ENCODE measurements at places on chromosomes 1 and 21.

DNA sequence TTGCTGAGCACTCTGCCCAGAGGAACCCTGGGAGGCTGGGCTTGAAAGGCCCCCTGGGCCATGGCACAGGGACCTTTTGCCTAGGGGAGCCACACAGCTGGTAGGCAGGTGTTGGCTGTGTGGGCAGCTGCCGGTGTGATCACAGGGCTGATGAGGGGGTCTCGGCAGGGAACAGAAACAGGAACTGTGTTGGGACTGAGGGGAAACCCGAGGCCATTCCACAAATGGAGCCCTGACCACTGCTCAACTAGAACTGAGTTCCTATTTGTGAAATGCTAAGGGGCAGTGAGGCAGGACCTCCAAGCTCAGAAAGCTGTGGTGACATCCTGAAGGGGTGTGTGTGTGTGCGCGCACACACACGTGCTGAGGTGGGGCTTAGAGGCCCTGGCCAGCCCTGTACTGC lies 6.4 kb upstream of the THEM5 start:
- DNase-seq: peak; percentile 47

- no peak for DNase-seq
Observed at GRCh38 chr21:42747276-42747701, 93.9 kb downstream of the PDE9A start.

DNA sequence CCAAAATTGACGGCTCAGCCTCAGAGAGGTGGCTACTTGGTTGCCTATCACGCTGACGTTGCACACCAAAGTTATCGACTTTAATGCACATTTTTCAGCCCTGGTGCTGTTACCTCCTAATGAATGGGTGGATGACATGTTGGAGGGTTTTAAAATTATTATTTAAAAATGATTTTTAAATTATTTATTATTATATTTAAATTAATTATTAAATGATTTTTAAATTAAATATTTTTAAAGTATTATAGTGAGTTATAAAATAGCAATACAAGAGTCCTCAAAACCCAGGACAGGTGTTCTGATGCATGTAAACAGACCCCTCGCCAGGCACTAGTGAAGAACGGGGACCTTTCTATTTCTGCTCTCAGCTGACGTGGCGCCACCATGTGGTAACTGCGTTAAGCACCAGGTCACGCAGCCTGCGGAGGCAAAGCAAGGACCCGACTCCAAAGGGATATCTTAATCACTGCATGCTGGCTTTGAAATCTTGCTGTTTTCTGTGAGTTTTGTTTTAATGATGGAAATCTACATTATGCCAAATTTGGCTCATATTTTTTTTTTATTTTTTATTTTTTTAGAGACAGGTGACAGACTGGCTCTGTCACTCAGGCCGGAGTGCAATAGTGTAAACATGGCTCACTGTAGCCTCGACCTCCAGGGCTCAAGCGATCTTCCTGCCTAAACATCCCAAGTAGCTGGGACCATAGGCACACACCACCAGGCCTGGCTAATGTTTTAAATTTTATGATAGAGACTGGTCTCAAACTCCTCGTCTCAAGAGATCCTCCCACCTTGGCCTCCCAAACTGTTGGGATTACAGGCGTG lies 22.6 kb downstream of the CASP9 start:
- DNase-seq: peak; percentile 62

- no peak for DNase-seq
Observed at GRCh38 chr1:60857851-60858250, 224.5 kb upstream of the NFIA start.

DNA sequence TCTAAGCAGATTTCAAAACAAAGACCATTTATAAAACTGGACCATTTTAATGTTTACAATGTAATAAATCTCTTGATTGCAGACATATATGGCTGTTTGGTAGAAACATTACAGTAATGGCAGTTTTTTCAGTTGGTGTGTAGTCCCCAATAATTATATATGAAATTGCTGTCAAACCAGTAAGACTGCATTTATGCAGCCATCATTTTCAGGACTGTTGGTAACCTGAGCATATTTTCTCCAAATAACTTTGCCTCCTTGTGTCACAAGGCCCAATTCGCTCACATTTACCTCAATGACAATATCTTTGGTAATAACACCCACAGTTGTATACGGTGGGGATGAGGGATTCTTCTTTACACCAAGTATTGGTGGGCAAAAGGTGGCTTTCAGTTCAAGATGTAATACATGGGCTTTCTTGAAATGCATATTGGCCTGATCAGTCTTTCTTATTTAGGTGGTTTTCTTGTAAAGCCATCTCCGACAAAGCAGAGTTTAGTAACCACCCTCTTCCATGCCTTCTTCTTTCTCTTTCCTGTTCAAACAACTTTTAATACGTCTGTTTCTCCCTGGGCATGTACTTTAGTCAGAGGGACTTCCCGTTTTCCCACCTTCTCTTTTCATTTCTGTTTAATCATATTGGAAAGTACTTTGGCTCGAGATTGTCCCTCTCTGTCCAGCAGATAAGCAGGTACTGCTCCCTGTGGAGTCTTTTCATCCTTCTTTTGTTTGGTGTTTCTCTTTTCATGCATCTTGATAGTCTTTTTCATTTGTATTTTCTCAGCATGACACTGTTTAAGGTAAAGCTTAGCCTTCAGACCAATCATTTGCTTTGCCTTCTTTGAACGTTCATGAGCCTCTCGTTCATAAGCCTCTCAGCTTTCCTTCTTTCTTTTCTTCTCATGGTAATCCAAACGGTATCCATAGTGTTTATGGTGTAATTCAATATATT lies 30.4 kb downstream of the ATP2B4 start:
- DNase-seq: peak; percentile 55

- DNase-seq: no peak
Observed at GRCh38 chr1:244067893-244068292, 16.8 kb downstream of the ZBTB18 start.

GRCh38 chr1:113987259-113987658 lies 8.0 kb downstream of the OLFML3 start:
- no peak for DNase-seq

DNA sequence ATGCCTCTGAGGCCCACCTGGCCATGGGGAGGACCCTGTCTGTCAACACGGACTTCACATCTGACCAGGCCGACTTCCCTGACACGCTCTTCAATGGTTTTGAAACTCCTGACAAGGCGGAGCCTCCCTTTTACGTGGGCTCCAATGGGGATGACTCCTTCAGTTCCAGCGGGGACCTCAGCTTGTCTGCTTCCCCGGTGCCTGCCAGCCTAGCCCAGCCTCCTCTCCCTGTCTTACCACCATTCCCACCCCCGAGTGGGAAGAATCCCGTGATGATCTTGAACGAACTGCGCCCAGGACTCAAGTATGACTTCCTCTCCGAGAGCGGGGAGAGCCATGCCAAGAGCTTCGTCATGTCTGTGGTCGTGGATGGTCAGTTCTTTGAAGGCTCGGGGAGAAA lies 101.8 kb downstream of the ADARB1 start:
- no peak for DNase-seq

DNA sequence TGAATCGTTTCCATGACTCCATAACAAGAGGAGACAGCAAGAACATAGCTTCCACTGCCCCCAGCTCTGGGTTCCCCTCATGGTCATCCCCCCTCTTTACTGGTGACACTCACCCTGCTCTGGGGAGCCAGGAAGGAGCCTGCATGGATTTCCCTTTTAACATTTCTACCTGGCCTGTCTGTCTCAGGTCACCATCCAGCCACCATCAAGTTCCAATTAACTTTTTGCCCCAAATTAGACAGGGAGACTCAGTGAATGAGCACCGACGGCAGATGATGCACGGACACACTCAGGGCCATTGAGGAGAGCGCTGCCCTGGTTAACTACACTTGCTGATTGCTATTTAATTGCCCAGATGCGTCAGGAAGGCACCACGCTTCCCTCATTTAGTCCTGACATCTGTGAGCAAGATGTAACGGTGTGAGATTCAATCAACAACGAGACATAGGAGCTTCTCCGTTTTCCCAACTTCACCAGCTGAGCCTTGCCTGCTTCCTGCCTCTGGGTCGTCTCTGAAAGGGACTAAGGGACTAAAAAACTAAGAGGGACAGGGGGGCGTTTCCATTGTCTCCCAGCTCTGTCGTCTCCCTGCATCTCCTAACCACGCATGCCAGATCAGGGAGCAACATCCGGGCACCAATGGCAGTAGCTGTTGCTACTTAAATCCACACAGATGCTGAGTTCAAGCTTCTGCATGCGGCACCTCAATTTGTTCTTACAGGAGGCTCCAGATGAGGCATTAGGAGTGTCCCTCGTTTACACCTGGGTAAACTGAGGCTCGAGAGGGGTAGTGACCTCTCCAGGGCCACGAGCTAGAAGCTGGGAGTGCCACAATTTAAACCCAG lies 426.7 kb downstream of the NPHP4 start:
- no peak for DNase-seq

DNA sequence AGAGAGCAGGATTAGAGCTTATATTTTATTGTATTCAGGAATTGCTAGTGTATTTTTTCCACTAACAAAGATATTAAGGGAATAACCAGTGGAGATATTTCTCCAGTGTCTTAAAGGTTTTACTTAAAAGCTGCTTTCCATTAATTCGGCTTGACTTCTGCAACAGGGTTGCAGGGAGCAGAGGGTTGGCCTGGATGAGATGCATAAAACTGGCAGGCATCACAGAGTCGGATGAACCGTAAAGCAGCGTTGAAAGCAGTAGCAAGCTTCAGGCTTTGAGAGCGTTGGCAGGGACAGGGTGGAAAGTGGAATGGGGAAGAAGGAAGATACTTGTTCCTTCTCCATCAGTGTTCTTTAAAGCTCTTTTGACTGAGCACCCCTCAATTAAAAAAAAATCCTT lies 237.2 kb downstream of the LMO4 start:
- DNase-seq: no peak

DNA sequence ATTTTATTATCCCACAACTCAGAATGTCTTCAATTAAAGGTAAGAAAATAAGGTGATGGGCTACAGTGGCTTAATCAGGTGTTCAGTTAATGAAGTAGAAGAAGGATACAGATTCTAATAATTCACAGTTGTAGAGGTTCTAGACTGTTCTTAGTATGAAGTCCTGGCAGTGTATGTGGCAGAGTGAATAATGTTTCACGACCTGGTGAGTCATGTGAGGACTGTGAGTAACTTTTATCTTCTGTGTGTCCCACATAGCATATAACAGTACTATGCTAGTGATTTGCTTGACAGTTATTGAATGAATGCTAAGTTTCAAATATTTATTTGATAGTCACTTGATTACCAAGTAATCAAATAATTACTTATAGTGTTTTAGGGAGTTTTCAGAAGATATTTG lies 20.0 kb downstream of the SLC16A4 start:
- no peak for DNase-seq

DNA sequence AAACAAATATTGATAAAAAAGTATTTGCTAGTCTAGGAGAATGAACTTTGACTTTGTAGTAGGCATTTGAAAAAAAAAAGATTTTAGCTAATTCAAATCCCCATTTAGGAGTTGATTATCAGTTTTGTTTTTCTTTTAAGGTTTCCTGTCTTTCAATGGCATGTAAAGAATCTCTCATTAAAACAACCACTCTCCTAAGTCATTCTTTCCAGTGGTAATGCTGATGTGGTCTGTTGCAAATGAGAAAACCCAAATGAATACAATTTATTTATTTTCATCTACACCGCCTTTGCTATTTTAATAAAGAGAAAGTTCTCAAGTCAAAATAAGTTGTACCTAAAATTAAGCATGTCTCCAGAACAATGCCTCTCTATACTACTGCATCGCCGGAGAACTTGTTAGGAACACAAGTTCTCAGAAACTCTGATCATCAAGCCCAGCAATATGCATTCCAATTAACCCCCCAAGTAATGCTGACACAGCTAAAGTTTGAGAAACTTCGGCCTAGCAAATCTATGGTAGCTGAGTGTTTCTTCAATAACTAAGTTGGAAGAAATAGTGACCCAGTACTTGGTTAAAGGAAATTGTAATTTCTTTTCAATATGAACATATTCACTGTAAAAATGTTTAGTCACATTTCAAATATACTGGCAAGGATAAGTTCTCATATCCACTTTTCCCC lies 255.1 kb downstream of the PTPRC start:
- DNase-seq: no peak

GRCh38 chr1:194331758-194332157 lies 1145.3 kb upstream of the B3GALT2 start:
- DNase-seq: no peak

DNA sequence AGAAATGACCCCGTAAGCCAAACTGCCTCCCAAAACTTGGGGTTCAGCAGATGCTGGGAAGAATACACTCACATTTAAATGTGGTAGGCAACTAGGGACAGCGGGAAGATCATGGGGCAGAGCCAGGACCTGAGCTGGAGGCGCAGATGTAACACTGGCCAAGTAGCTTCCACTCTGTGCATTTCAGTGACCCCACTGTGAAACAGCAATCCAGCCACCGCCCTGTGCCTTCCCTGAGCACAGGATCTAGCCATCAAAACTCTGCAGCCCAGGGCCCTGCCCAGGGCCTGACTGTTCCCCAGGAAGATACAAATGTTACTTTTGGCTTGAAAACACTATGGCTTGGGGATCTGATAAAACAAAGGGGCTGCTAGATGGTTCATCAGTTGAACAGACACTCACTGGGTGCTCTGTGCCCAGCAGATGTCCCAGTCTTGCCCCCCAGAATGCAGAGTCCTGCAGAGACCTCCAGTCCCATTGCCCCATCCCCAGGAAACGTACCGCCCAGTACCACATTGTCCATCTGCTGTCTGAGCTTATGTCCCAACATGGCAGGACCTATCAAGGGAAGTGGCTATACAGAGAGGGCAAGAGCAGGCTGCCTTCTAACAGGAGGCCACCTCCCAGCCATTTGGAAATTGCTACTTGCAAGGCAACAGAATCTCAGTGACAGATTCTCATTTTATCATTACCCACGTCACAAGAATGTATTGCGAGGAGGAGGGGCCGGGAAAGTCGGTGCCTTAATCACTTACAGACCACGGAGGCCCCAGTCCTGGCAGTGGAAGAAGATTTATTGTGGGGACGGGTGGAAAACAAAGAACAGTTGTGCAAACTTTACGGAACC lies 124.0 kb downstream of the DMRTB1 start:
- DNase-seq: no peak

GRCh38 chr1:59139396-59139795 lies 157.5 kb upstream of the FGGY start:
- peak; percentile 28 for DNase-seq

- DNase-seq: peak; percentile 42
Observed at GRCh38 chr1:158818975-158819431, 12.1 kb upstream of the MNDA start.

- DNase-seq: no peak
Observed at GRCh38 chr1:16204634-16205333, 7.7 kb downstream of the ARHGEF19 start.

- no peak for DNase-seq
Observed at GRCh38 chr1:18341291-18342069, 139.2 kb upstream of the KLHDC7A start.

DNA sequence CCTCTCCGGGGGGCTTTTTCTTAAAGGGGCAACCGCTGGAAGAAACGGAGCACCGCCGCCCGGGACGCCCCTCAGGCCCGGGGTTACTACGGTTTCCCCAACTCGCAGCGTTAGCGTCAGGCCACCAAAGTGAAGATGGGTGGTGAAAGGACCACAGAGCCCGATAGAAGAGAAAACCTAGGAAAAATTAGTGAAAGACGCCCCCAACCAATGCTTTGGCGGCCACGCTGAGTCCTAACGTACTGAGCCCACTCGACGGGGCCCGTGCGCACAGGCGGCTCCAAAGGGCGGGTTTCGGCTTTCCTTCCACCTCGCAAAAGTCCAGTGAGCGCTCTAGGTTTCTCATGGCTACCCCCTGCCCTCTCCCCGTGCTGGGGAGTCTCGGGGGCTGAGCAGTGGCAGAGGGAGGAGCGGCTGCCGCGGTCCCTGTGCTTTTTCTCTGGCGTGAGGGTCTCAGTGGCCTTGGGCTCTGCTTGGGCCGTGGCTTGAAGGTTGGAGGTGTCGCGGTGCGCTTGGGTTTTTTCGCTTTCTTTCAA lies 12.2 kb upstream of the SPEN start:
- no peak for DNase-seq

GRCh38 chr1:207926984-207927383 lies 16.1 kb upstream of the CD34 start:
- DNase-seq: no peak
